Activated CD4-positive, alpha-beta T cell treated with anti-CD3 and anti-CD28 coated beads, Interleukin-2, amount 10 ng/mL, durations not matched to agents 7 days and 5 days (primary cell): ENCODE measurements at places on chromosomes 7 and 10. TPM values are rescaled to one million over a fixed set of nuclear protein-coding genes. Genes with fewer than 3 reads are reported as not detected.

DNA sequence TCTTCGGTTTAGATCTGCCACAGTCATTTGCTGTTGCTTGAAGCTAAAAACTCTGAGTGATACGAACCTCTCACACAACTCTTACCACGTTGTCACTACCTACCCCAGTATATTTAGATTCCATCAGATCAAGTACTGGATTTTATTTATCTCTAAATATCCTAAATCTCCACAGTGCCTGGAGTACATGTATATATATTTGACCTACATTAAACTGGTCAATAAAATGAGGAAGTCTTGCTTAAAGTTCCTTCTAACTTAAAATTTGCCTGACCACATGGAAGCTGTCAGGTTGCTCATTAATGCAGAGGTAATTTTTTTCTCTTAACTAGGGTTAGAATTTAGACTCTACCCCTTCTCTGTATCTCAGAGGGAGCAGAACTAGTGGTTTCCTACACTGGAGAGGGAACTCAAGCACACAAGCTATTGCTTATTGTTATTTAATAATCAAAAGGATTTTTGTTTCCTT lies 3.1 kb upstream of the MACC1 start:
- H3K27ac ChIP-seq: no peak overlapping the region
- H3K36me3 ChIP-seq: no peaks in the 10 kb centered on the region
- no peak overlapping the region for H3K4me3 ChIP-seq

DNA sequence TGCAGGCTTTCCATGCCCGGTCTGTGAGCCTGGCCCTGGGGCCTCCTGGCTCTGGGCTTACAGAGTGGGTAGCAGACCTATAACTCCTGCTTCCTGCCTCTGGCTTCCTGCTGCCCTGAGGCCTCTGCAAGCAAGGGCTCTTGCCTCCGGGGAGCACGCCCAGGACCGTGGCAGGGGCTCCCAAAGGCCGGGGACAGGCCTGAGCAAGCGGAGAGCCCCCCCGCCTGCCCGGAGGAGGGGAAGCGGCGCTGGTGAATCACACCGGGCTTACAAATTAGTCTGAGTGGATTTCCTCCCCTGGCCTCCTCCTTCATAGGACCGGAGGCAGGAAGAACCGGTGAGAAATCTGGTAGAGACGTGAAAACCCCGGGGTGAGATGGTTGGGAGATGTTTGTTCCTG lies 1.5 kb upstream of the MYL10 start:
- H3K27ac ChIP-seq: no peak overlapping the region
- no peaks in the 10 kb centered on the region for H3K36me3 ChIP-seq
- H3K4me3 ChIP-seq: no peak overlapping the region
- H3K27me3 ChIP-seq: peaks cover 6% of the 10 kb centered on the region

DNA sequence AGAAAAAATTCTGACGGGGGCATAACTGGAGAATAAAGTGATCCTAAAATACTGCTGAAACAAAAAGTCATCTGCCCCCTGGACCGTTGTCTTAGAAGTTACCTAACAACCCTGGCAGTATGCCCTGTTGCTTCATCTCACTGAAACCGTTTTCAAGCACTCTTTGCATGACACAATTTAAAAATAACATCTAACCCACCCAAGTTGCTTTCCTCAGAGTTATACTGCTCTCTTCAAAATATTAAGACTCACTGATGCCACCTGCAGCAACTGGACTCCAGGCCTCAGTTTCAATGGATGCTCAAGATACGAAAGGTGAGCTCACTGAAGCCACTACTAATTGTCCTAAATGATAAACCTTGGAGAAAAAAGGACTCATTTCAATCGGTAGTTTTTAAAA lies 57.4 kb downstream of the CDK6 start:
- no peak for DNase-seq
- no peak overlapping the region for H3K4me3 ChIP-seq
- peaks cover 40% of the 10 kb centered on the region for H3K4me1 ChIP-seq
- H3K27me3 ChIP-seq: no peaks in the 10 kb centered on the region

GRCh38 chr7:46003896-46004875 lies 83.1 kb upstream of the IGFBP3 start:
- no peak overlapping the region for H3K27ac ChIP-seq
- H3K27me3 ChIP-seq: no peaks in the 10 kb centered on the region
- H3K4me1 ChIP-seq: no peaks in the 10 kb centered on the region

- no peaks in the 10 kb centered on the region for H3K36me3 ChIP-seq
- no peak for DNase-seq
- H3K27me3 ChIP-seq: no peaks in the 10 kb centered on the region
- H3K27ac ChIP-seq: no peak overlapping the region
- H3K4me1 ChIP-seq: no peaks in the 10 kb centered on the region
These were observed 209.7 kb upstream of the TMEM196 start for GRCh38 chr7:19982841-19983835.

GRCh38 chr7:51265066-51265907 lies 51.3 kb downstream of the COBL start:
- no peak overlapping the region for H3K27ac ChIP-seq
- no peak overlapping the region for H3K4me3 ChIP-seq
- H3K4me1 ChIP-seq: peaks cover 13% of the 10 kb centered on the region
- no peak for DNase-seq
- H3K36me3 ChIP-seq: no peaks in the 10 kb centered on the region

- H3K36me3 ChIP-seq: no peaks in the 10 kb centered on the region
- no peaks in the 10 kb centered on the region for H3K4me1 ChIP-seq
- DNase-seq: no peak
- H3K27me3 ChIP-seq: no peaks in the 10 kb centered on the region
These were observed 66.4 kb upstream of the ARHGAP21 start for GRCh38 chr10:24790073-24790472.

PRLHR gene
- not detected for total RNA-seq
